AG04450 (cell line): ENCODE measurements at places on chromosomes 5 and 9. TPM values are rescaled to one million over a fixed set of nuclear protein-coding genes. Genes with fewer than 3 reads are reported as not detected.

DNA sequence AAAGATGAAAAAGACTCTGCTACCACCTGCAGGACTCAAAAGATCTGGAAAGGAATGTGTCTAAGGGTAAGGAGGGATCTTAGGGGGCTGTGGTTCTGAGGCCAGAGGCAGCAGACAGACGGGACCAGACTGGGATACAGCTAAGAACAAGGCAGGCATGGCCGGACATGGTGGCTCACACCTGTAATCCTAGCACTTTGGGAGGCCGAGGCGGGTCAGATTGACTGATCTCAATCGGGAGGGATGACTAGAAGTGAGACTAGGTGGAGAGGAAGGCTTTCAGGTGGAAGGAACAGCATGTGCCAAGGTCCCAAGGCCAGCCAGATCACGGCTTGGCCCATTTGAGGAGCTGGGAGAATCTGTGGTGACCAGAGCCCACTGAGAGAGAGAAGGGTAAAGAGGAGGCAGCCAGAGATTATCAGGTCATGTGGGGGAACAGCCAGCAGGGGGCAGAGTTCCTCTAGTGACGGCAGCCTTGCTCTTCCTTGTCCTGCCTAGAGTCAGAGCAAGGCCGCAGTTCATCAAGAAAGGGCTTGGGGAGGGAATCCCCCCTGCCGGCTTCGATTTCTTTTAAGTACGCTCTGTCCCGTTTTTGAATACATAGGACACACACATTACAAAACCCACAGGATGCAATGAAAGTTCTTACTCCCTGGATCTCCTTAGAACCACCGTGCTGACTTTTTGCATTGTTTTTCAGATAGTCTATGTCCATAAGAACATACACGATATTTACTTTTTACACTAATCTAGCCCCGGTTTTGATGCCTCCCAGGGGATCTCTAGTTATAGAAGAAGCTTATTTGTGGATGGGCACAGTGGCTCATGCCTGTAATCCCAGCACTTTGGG is 2.6 kb upstream of the OLFML2A start:
- no peak for DNase-seq

GRCh38 chr9:133944746-133945135 is 47.4 kb downstream of the VAV2 start:
- DNase-seq: no peak

Gene NEUROG1
- not detected in 2 replicates for polyA plus RNA-seq

DNA sequence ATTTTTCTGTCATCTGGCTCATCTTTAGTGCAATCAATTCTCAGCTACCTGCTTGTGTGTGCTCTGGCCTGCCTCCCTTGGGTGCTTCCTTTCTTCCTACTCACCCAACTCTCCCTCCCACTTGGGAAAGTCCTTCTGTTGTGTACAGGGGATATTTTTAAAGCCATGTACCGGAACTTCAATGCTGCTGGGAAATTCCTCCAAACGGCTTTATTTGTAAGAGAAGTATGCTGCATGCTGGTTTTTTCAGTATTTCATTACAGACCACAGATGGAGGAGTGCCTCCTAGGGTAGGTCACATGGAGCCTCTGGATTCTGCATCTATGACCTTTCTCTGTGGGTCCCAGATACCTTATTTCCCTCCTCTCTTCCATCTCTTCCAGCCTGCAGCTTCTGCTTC is 5.4 kb upstream of the HMHB1 start:
- DNase-seq: no peak

DNA sequence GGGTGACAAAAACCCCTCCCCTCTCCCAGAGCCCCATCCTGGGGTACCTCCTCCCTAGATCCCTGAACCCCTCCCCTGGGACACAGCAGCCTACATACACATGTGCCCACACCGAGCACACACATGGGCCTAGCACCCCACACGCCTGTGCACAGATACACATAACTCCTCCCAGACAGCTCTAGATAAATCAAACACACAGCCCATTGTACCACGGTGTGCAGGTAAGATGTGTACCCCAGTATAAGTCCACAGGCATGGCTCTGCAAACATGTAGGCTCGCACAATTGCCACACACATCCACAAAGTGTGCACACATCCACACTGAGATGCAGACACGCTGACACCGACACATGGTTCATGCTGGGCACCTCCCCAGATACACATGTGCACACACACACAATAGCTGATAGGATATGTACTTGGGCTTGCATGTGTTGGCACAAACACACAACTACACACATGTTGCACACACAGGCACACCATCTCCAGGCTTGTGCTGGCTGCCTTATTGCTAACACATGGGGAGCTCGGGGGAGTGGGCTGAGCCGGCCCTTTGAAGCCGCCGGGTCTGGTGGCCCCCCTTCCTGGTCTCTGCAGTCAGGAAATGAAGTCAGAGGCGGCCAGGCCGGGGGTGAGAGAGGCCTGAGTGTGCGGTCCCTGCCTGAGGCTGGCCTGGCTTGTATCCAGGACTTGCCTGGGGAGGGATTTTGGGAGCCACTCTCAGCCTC is 30.2 kb downstream of the GOLGA2 start:
- DNase-seq: peak; percentile 26

DNA sequence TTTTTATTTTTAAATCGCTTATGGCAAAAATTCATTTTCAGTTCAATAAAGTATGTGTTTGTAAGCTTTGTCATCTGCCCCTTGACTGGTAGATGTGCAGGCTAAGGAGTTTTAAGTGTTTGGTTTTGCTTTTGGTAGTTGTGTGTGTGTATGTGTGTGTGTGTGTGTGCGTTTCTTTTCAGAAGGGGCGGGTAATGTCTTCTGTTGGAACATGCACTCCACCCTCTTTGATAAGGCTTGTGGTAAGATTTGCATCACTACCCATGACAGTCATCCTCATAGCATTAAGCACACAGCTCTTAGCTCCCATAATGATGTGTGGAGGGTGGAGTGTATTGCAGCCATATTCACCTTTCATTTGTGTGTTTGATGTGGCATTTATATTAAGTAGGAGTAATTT is 92.1 kb upstream of the FSD1L start:
- no peak for DNase-seq

DNA sequence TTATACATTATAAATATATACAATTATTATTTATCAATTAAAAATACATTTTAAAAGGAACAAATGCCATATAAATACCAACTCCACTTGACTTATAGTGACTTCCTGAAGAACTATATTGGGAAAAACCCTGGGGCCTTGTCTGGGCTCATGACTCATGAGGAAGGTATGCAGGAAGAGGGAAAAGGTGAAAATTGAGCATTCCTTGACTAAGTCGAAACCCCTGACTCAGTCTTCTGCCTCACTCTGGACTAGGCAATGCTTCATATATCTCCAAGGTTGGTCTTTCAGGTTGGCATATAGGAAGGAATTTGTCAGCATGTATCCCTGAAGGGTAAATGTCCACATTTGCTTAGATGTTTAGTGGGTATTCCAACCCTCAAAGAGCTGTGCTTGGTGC is 78.5 kb downstream of the SH3TC2 start:
- no peak for DNase-seq

GRCh38 chr5:137122075-137122474 is 377.1 kb downstream of the SPOCK1 start:
- DNase-seq: no peak

Gene PKN3
- 1.7 and 2.2 TPM in 2 replicates for polyA plus RNA-seq

DNA sequence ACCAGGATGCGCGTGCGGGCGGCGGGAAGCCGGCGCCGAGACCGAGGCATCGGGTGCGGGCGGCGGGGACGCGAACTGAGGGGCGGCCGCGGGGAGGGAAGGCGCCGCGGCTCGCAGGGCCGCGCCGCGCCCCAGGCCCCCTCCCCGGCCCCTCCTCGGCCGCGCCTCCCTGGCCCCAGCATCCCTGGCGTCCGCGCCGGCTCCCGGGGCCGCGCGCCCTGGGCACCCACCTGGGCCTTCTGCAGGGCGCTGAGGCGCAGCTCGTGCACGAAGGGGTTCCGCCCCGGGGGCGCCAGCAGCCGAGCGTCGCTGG is 324 bp downstream of the LPCAT1 start:
- DNase-seq: no peak

Gene NIPAL4
- 0.20 and 0.32 TPM in 2 replicates for polyA plus RNA-seq

Gene MRPS27
- polyA plus RNA-seq: 87.5 and 98.3 TPM in 2 replicates

GRCh38 chr9:123843703-123844102 is 86.2 kb downstream of the DENND1A start:
- no peak for DNase-seq

Gene ORM1
- polyA plus RNA-seq: 0.17 TPM in 1 of 2 replicates, not detected in the other

DNA sequence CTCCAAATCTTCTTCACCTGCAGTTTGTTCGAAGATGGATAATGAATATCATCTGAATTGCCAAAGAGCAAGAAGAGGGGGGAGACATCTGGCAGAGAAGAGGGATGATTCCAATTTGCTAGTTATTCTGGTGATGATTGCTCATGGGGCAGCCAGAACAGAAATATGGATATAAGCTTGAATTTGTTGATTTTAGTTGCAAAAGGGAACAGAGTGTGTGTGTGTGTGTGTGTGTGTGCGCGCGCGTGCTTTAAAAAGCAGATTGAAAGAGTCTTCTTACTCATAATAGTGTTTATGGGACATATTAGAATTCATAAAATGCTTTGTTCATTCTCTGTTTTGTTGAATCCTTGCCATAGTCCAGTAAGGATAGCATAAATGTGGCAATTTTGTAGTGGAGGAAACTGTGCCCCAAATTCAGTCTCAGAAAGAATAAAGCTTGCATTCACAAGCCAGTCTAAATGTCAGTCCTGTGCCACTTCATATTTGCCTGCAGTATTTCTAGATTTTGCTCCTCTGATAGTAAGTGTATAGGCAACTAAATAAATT is 436.3 kb upstream of the KLF4 start:
- no peak for DNase-seq

- DNase-seq: no peak
Measured at GRCh38 chr9:136355616-136356557, 7.7 kb downstream of the DNLZ start.

DNA sequence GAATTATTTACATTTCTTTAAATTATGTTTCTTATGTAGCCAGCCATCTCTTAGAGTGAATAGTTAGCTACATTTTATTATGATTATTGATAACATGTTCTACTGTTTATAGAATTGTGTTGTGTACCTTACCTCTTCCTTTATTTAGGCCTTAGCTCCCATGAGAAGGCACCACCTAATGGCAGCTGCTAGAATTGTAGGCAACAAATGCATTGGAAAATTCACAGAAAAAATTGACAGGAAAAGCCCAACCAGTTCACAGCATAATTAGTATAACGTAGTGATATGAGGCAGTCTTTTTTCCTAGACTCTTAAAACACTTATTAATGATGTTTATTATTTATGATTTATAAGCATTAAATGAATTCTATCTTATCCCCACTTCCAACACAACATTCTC is 175.8 kb downstream of the WDR70 start:
- no peak for DNase-seq
